ENCODE measurements at places on chromosomes 7 and 10. TPM values are rescaled to one million over a fixed set of nuclear protein-coding genes. Genes with fewer than 3 reads are reported as not detected.

Gene MACC1
- polyA plus RNA-seq, result 1.9 TPM

GRCh38 chr10:117439243-117439912 lies 64.1 kb upstream of the PDZD8 start:
- H3K4me3 ChIP-seq, result no peak overlapping the region
- no peak overlapping the region for H3K27ac ChIP-seq
- DNase-seq, result no peak
- peaks cover 8% of the 10 kb centered on the region for H3K27me3 ChIP-seq
- no peaks in the 10 kb centered on the region for H3K36me3 ChIP-seq

DNA sequence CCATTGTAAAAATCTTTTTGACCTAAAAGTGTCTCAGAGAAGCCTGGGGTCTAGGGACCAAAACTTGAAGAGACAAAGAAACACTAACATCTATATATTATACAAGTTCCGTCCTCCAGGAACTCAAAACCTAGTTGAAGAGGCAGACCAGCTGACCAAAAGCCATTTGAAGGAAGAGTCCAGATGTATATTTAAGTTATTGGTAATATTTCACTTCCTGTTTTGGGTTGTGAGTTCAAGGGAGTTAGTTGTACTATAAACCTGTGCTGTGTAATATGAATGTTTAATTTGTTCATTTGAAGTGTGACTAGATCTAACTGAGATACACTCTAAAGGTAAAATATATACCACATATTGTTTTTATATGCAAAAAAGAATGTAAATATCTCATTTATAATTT lies 45.0 kb downstream of the CDK1 start:
- no peak overlapping the region for H3K27ac ChIP-seq
- H3K4me3 ChIP-seq, result no peak overlapping the region
- DNase-seq, result no peak
- peaks cover 12% of the 10 kb centered on the region for H3K27me3 ChIP-seq
- no peaks in the 10 kb centered on the region for H3K36me3 ChIP-seq

Gene BMI1
- 29.1 TPM for polyA plus RNA-seq

Gene PRPS1L1
- not detected for polyA plus RNA-seq

DNA sequence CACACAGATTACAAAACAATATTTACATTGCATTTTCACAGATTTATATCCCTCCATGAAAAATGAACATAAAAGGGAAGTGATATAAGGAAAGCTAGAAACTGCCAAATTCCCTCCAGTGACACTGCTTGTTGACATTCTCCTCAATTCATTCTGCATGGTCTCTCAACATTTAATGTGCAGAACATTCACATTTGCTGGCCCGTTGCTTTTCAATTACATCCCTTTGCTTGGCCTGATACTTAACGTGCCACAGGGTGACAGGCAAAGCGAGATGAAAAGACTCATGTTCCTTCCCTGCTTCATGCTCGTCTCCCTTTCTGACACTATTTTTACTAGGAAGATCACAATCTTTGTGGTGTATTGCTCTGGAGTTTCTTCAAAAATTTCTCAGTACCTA lies 1019.7 kb upstream of the LRRN3 start:
- H3K27ac ChIP-seq, result no peak overlapping the region
- H3K36me3 ChIP-seq, result no peaks in the 10 kb centered on the region
- H3K27me3 ChIP-seq, result no peaks in the 10 kb centered on the region
- no peaks in the 10 kb centered on the region for H3K4me1 ChIP-seq
- DNase-seq, result no peak

Gene PTPRN2
- 4.4 TPM for polyA plus RNA-seq

Gene GDF10
- not detected for polyA plus RNA-seq

Gene AGR2
- polyA plus RNA-seq, result 0.44 TPM

GRCh38 chr7:120070201-120070600 lies 202.8 kb upstream of the KCND2 start:
- DNase-seq, result no peak
- no peak overlapping the region for H3K4me3 ChIP-seq
- no peaks in the 10 kb centered on the region for H3K36me3 ChIP-seq
- H3K27me3 ChIP-seq, result no peaks in the 10 kb centered on the region
- H3K27ac ChIP-seq, result no peak overlapping the region

DNA sequence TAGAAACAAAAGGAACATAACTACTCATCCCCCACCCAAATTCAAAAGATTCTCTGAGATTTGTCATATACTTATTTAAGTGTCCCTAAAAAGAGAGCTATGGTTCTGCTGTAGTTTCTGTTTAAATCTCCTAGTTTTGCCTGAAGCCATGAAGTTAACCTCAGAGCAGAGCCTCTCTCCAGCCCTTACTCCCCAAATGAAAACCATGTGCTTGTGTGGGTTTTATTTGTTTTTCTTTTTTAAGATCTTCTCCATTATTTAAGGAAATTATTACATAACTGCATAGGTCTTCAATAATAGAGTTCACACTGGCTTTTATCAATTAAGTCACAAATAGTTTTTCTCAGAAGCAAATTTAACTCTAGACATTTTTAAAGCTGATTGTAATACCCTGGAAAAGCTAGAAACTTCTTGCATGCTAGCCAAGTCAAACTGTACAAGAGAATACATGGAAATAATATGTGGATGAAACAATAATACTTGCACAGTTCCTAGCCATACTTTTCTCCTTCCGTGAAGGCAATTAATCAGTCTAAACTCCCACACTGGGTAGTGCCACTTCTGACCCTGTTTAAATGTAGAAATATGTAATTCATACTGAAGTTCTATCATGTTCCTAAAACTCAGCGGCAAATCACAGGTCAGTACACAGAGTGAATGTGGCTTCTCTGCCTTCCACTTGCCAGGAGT lies 579.7 kb downstream of the SUGCT start:
- no peak overlapping the region for H3K27ac ChIP-seq
- no peak overlapping the region for H3K4me3 ChIP-seq
- H3K4me1 ChIP-seq, result no peaks in the 10 kb centered on the region

- peaks cover 4% of the 10 kb centered on the region for H3K36me3 ChIP-seq
- DNase-seq, result no peak
- H3K27ac ChIP-seq, result peak overlapping the region; percentile 80
- no peaks in the 10 kb centered on the region for H3K27me3 ChIP-seq
- H3K4me3 ChIP-seq, result peak overlapping the region; percentile 72
These were observed 86.9 kb downstream of the CARD11 start for GRCh38 chr7:2956526-2957368.

- H3K27me3 ChIP-seq, result no peaks in the 10 kb centered on the region
- peaks cover 2% of the 10 kb centered on the region for H3K36me3 ChIP-seq
- H3K4me3 ChIP-seq, result no peak overlapping the region
- DNase-seq, result no peak
These were observed 28.2 kb downstream of the NDUFB2 start for GRCh38 chr7:140724706-140725105.

DNA sequence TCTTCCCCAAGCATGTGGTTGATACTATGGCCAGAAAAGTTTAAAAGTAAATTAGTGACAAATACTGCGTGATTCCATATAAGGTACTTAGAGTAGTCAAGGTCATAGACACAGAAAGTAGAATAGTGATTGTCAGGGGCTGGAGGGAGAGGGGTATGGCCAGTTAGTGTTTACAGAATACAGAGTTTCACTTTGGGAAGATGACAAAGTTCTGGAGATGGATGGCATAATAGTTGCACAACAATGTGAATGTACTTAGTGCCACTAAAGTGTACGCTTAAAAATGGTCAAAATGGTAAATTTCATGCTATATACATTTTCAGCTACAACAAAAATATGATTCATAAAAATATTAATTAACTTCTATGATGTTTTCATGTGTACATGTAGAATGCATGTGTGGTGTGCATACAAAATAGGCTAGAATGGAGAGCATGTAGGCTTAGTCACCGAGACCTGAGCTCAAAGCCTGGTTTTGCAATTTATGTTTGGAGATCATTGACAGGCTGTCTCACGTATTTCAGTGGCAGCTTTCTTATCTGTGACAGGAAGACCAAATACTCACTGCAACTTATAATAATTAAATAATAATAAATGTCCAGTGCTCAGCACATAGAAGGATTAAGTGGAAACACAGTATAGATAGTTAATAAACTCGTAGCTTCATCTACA lies 625.6 kb downstream of the SUGCT start:
- no peak overlapping the region for H3K4me3 ChIP-seq
- no peak overlapping the region for H3K27ac ChIP-seq
- H3K27me3 ChIP-seq, result peaks cover 4% of the 10 kb centered on the region
- no peak for DNase-seq

DNA sequence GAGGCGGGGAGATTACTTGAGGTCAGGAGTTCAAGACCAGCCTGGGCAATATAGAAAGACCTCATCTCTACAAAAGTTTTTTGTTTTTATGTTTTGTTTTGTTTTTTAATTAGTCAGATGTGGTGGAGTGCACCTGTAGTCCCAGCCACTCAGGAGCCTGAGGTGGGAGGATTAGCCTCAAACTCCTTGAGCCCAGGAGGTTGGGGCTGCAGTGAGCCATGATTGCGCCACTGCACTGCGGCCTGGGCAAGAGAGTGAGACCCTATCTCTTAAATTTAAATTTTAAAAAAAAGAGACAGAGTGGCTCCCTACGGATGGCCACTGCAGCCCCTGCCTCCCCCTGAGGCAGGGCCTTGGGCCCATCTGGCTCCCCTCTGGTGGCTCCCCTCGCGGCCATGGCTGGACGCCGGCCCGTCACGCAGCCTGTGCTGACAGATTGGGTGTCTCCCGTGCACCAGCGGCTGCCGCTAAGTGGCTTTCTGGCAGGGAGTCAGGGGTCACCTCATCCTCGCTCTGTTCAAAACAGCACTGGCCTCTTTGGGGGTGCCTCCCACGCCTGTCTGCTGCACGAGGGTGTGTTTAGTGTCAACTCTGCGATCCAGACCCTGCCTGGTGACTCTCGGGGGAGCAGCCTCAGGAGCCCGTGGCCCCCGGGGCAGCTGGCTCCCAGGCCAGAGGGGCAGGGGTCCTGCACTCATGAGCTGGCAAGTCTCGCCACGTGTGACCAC lies 44.4 kb upstream of the ELN start:
- no peak for DNase-seq
- H3K27ac ChIP-seq, result no peak overlapping the region
- H3K36me3 ChIP-seq, result no peaks in the 10 kb centered on the region
- peaks cover 20% of the 10 kb centered on the region for H3K27me3 ChIP-seq
- H3K4me1 ChIP-seq, result peaks cover 14% of the 10 kb centered on the region
- H3K4me3 ChIP-seq, result no peak overlapping the region

GRCh38 chr7:111294494-111294893 lies 203.6 kb downstream of the LRRN3 start:
- H3K4me1 ChIP-seq, result peaks cover 16% of the 10 kb centered on the region
- no peak overlapping the region for H3K27ac ChIP-seq
- no peaks in the 10 kb centered on the region for H3K36me3 ChIP-seq
- H3K27me3 ChIP-seq, result no peaks in the 10 kb centered on the region

Gene TMEM236
- not detected for polyA plus RNA-seq

Gene TBL2
- polyA plus RNA-seq, result 21.4 TPM

Gene STOX1
- polyA plus RNA-seq, result 0.20 TPM

DNA sequence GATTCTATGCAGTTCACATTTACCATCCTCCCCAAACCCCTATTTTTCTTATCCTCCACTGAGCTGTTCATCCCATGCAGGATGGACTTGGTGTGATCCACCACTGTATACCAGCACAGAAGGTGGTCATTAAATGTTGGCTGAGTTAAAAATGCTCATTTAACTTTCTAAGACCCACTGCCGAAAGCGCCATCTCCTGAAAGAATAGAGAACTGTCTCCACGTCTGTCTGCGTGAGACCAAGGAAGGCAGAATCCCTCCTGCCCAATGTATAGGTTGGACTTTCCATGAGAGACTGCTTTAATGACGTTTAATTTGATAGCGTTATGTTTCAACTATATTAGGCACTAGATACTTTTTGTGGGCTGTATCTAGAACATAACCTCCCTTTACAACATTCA lies 124.3 kb downstream of the GPAM start:
- H3K27me3 ChIP-seq, result peaks cover 6% of the 10 kb centered on the region
- no peaks in the 10 kb centered on the region for H3K36me3 ChIP-seq
- H3K4me3 ChIP-seq, result no peak overlapping the region
- H3K27ac ChIP-seq, result no peak overlapping the region
- H3K4me1 ChIP-seq, result no peaks in the 10 kb centered on the region

DNA sequence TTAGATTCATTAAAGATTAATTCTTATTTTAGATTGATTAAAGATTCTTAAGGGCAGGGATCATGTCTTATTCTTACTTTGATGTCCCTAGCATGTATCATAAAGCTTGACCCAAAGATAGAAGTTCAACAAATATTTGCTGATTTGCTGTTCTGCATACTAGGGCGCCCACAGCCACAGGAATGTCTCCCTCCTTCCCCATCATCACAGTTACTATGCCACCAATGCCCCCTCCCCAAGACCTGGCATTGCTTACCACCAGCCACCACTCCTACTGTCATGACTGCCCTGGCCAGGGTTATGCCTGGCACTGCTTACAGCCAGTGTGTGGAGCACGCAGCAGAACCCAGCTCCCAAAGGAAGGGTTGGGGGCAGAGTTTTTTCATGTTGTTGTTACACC lies 86.7 kb upstream of the AGK start:
- no peak overlapping the region for H3K27ac ChIP-seq
- DNase-seq, result no peak
- H3K4me1 ChIP-seq, result no peaks in the 10 kb centered on the region

Gene OGDHL
- polyA plus RNA-seq, result not detected

Gene CACUL1
- 38.1 TPM for polyA plus RNA-seq

DNA sequence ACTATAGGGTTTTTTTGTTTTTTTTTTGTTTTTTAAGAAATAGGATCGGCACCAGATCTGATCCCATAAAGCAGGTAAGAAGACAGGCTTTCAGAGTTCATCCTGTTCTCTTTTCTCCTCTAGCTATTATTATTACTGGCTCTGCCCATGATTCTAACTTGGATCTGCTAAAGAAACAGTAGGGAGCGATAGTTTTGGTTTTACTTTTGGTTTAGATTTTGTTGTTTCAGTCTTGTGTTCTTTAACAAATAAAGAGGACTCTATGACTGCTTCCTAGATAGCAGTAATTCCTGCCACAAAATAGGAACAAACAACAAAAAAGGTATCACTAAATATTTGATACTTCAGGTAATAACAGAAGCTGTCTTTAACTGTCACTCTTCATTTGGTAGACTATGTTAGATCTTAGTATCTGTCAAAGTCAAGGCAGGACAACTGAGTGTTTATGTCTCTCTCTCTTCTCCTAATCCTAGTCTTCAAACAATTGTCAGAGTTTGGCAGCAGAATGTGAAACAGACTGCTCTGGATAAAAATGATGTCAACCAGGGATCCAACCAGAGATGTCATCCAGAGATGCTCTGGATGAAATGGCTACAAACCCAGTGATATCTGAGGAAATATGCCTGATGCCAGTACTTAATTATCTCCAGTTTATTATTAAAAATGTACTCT lies 99.8 kb downstream of the KMT2C start:
- H3K4me1 ChIP-seq, result peaks cover 51% of the 10 kb centered on the region
- H3K27ac ChIP-seq, result peak overlapping the region; percentile 45
- H3K27me3 ChIP-seq, result no peaks in the 10 kb centered on the region
- DNase-seq, result no peak
- peak overlapping the region; percentile 1 for H3K4me3 ChIP-seq

- H3K27ac ChIP-seq, result no peak overlapping the region
- H3K27me3 ChIP-seq, result no peaks in the 10 kb centered on the region
- DNase-seq, result no peak
- no peaks in the 10 kb centered on the region for H3K36me3 ChIP-seq
- H3K4me3 ChIP-seq, result no peak overlapping the region
These were observed 17.3 kb downstream of the MGAM start for GRCh38 chr7:142012825-142013511.

Gene CYP3A7
- not detected for polyA plus RNA-seq

GRCh38 chr10:8438603-8439002 lies 384.1 kb downstream of the GATA3 start:
- no peak overlapping the region for H3K27ac ChIP-seq
- H3K27me3 ChIP-seq, result peaks cover 14% of the 10 kb centered on the region
- H3K4me1 ChIP-seq, result no peaks in the 10 kb centered on the region
- H3K4me3 ChIP-seq, result no peak overlapping the region
- no peaks in the 10 kb centered on the region for H3K36me3 ChIP-seq

- peaks cover 9% of the 10 kb centered on the region for H3K4me1 ChIP-seq
- H3K27ac ChIP-seq, result no peak overlapping the region
- peaks cover 16% of the 10 kb centered on the region for H3K27me3 ChIP-seq
These were observed 26.5 kb downstream of the BRI3 start for GRCh38 chr7:98307971-98308466.

Gene LOXL4
- 0.44 TPM for polyA plus RNA-seq
